ENCODE measurements at places on chromosomes 2 and 18.

- DNase-seq: no peak
Observed at GRCh38 chr2:66539452-66539851, 104.5 kb downstream of the MEIS1 start.

GRCh38 chr2:12210016-12210933 lies 463.8 kb downstream of the LPIN1 start:
- no peak for DNase-seq

- DNase-seq: no peak
Observed at GRCh38 chr2:150209746-150210145, 277.7 kb downstream of the RND3 start.

- no peak for DNase-seq
Observed at GRCh38 chr2:60365556-60365955, 187.9 kb downstream of the BCL11A start.

All from T follicular helper cell (primary cell).